ENCODE measurements at places on chromosomes 13 and 19. TPM values are rescaled to one million over a fixed set of nuclear protein-coding genes. Genes with fewer than 3 reads are reported as not detected.

DNA sequence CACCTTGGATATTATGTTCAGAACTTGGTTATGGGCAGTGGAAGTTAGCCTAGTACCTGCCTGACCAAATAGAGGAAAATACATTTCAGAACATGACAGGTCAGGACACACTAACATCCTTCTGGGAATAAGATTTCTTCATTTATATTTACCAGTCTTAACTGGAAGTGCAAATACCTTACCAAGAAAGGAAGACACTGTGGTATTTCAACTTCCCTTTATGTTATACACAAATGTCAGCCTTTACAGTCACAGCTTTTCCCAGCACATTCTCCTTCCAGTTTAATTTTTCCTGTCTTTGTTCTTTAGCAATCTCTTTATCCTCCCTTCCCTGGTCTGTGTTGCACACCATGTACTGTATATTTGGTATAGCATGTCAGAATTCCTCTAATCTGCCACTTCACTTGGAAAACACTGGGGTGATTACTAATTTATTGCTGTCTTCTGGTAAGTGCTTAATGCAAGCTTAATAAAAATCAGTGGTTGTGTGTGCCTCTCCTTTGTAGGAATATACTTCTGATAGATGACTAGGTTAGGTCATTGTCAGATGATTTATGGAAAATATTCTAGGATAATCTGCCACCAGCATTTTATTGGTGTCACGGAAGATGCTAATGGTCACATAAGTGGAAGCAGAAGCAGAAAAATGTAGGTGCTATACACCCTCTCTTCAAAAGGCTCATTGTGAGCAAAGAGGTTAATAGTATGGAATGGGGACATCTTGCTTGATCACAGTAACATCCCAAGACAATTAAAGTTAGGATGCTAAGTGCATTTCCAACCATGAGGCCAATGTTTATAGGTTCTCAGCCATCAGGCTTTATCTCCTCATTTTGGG is 124.3 kb upstream of the STARD13 start:
- DNase-seq = no peak

Gene F2RL3
- under 0.01 TPM for total RNA-seq

DNA sequence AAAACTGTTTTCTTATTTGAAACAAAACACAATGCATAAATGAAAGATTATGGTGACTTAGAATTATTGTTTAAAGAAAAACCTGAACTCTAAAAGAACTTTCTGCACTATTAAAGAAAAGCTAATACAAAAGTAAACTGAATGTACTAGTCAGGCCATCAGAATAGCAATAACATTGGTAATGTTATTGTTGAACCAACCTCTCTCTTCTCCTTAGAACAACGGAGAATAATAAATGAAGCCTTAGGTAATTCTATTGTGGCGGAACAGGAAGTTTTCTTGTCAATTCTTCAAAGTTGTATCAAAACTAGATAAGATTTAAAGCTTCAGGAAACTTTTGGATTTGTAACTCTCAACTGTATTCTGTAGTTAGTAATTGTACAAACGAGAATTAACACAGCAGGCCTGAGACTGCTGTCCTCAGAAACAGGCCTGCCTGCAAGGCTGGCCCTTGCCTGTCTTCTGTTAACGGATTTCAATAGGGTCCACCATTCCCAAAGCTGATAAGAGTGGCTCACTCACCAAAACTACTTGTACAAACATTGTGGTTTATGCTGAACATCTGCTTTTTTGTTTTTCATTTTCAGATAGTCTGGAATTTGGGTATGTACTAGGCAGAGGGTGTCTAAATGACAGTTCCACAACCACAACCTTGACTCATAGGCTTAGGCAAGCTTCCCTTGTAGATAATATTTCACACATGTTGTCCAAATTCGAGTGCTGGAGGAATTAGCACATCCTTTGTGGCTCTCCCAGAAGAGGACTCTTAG is 825.8 kb downstream of the GPC5 start:
- DNase-seq = no peak

DNA sequence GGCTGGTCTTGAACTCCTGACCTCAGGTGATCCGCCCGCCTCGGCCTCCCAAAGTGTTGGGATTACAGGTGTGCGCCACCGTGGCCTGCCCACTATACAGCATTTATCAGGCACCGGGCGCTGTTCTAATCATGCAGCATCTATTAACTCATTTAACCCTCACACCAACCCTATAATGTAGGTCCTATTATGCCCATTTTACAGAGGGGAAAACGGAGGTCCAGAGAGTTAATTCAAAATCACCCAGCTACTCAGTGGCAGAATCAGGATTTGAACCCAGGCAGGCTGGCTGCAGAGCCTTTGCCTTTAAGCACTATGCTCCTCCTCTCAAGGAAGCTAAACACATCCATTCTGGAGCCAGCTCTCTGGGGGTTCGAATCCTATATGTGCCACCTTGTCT is 54.3 kb downstream of the MAP4K1 start:
- DNase-seq = peak; percentile 35

Gene ZNF681
- total RNA-seq = 0.88 TPM

GRCh38 chr19:42596391-42597072 is 1.8 kb upstream of the CEACAM8 start:
- peak; percentile 58 for DNase-seq

DNA sequence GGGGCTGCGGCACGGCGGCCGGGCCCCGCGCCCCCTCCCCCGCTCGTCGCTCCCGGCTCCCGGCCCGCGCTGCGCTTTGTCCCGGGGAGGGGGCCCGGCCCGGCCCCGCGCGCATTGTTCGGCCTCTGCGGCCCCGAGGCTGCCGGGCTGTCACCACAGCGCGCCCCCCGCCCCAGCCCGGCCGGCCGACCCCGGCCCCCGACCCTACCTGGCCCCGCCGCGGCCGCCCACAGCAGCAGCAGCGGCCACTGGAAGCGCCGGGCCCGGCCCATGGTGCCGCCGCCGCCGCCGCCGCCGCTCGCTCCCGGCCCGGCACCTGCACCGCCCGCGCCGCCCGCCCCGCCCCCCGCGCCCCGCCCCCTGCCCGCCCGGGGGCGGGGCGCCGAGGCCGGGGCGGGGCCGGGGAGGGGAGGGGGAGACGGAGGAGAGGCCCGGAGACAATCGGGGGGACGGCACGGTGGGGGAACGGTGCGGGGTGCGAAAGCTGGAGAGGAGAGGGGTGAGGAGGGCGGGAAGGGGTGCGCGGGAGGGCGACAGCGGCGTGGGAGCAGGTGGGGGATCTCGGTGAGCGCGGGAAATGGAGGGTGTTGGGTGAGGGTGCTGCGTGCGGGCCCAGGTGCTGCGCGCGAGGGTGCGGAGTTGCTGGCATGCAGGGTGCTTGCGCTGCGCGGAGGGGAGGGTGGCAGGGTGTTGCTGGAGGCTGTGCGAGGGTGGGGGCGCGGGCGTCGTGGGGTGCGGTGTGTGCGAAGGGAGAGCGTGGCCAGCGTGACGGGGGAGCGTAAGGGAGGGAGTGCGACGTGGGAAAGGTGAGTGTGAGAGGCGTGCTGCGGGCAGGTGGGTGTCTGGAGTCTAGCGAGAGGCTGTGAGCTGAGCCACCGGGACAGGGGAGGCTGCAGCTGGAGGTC is at the start of gene CADM4:
Gene CADM4, minus strand, starts transcription at position 332 of the 905 bp plus-strand sequence. Its CDS starts 60 bp downstream, at position 272.
- DNase-seq = peak; percentile 69

Data from osteoblast (primary cell).